A172 (cell line): ENCODE measurements at places on chromosomes 1 and 21.

DNA sequence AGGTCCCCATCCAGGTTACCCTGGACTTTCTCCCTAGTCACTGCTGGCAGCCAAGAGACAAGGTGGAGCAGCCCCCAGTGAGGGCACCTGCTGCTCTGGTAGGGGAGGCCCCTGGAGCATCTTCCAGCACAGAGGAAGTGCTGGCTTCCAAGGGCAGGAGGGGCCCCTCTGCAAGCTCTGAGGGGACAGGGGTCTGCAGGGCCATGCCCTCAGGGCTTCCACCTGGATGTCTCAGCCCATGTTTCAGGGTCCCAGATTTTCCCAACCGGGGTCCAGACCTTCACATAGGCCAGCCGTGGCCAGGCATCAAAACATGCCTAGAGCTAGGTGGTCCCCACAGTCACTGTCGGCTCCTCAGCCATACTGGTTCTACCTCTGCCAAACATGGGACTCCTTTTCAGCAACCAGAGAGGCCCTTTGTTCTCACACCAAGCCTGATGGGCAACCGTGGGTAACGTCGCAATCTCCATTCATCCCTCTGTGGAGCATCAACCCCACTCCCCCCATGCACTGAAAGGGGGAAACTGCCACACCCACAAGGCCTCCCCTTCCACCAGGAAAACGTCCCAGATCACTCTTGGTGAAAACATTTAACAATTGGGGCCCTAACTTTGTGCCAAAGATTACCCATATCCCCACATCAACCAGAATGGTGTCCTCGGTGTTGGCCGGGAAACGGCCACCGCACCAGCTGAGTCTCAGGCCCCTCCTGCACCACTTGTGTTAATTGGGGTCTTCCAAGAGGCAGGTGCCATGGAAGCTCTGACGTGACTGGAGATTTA, 1.9 kb upstream of the COL6A2 start:
- no peak for DNase-seq

GRCh38 chr1:26970810-26971209, 10.5 kb upstream of the KDF1 start:
- no peak for DNase-seq

DNA sequence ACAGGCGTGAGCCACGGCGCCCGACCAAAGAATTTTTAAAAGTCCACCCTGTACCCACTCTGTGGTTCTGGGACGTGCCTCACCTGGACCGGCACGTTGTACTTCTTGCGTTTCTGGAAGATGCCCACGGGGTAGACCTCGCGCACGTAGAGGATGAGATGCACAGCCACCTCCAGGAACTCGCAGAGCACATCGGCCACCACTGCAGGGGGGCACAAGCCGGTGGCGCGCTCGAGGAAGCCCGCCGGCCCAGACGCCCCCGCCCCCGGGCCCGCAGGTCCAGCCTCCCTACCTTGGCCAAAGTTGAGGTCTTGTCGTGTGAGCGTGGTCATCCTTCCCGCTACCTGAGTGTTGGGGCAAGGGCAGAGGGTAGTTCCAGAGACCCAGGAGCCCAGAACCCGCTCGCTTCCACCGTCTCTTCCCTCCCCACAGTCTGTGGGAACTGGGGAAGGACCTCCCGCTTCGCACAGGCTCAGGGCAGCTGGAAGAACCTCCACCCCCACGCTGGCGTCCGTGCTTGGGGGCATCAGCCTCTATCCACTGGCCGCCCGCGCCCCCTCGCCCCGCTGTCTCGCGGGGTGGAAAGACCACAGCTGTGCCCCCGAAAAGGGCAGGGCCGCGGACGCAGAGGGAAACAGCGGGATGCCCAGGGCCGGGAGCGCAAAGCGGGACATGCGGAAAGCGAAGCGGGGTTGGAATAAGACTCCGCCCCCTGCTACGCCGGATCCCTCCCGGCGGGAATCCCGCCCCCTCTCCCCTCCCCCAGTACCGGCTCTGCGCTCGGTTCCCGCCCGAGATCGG, 478 bp downstream of the MAD2L2 start:
- no peak for DNase-seq

GRCh38 chr1:51234721-51235425, 1.2 kb upstream of the RNF11 start:
- DNase-seq: peak; percentile 61

- no peak for DNase-seq
Measured at GRCh38 chr1:159121526-159121925, 45.0 kb upstream of the AIM2 start.

DNA sequence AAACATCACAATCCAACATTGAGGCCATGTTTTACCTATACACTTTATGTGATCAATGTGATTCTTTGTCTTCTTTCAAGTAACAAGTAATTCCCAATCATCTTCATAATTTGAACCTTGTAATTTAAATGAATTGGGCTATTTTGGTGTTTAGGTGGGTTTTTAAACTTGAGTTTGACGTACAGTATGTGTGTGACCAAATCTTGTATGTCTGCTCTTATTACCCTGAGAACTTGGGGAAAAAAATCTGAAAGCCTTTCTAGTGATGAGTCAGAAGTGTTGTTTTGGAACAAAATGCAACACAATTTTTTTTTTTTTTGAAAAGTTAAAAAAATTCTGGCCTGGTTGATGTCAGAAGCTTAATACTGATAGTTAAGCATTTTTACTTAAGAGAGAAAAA, 68.5 kb downstream of the HHAT start:
- DNase-seq: no peak
